ENCODE measurements at places on chromosomes 16 and 17. TPM values are rescaled to one million over a fixed set of nuclear protein-coding genes. Genes with fewer than 3 reads are reported as not detected.

- no peak for DNase-seq
Observed at GRCh38 chr16:79800016-79800608, 199.6 kb upstream of the MAF start.

GRCh38 chr17:64781014-64781756 is 119.1 kb upstream of the SMURF2 start:
- peak; percentile 61 for DNase-seq

Gene GPR142
- 0.17 TPM for polyA plus RNA-seq

GRCh38 chr16:75497558-75497957 is 2.3 kb upstream of the CHST6 start:
- DNase-seq: no peak

GRCh38 chr17:76545918-76546555 is 6.2 kb downstream of the PRCD start:
- no peak for DNase-seq

DNA sequence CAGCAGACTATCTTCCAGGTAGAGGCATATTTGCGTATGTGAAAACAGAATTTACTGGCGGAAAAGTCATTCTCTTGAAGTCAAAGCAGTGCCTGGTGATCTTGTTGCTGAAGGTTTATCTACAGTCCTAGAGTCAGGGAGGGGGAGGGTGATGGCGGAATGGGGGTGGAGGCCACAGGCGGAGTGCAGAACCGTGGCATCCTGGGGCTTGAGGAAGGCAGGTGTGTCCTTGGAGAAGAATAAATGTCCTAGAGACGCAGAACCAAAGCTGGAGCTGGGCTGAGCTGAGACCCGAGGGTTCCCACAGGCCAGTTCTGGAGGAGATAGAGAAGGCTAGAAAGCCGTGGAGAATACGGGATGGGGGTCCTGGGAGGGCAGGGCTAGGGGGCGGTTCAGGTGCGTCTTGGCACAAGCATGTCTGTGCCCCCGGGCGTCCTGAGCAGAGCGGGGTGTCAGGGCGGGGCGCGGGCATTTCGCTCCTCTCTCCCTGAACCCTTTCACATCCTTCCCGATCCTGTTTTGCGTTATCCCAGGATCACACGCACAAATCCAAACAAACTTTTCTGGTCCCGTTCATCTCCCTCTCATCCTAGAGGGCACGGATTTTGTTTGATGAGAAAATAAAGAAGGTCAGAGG is 76.9 kb upstream of the CREBBP start:
- peak; percentile 11 for DNase-seq

Gene CDR2L
- 5.9 TPM for polyA plus RNA-seq

DNA sequence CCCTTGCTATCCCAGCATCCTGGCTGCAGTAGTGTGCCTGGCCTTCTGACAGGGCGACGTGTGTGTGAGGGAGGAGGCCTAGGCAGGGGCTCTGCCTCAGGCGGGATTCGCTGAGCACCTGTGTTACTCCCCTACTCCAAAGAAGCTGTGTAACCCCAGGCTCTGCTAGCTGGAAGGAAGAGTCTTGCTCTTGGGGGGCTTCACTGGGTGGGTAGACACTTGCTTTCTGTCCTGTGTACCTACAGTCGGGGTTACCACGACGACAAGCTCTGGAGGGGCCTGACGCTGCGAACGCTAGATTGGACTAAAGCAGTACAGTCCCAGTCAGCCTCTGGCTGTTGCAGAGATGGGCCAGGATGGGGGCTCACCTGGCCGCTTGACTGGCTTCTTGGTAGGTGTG is 9.5 kb downstream of the EXOC7 start:
- DNase-seq: no peak

Gene RBBP6
- polyA plus RNA-seq: 33.1 TPM

- peak; percentile 36 for DNase-seq
Observed at GRCh38 chr17:948284-948852, 31.2 kb downstream of the NXN start.

DNA sequence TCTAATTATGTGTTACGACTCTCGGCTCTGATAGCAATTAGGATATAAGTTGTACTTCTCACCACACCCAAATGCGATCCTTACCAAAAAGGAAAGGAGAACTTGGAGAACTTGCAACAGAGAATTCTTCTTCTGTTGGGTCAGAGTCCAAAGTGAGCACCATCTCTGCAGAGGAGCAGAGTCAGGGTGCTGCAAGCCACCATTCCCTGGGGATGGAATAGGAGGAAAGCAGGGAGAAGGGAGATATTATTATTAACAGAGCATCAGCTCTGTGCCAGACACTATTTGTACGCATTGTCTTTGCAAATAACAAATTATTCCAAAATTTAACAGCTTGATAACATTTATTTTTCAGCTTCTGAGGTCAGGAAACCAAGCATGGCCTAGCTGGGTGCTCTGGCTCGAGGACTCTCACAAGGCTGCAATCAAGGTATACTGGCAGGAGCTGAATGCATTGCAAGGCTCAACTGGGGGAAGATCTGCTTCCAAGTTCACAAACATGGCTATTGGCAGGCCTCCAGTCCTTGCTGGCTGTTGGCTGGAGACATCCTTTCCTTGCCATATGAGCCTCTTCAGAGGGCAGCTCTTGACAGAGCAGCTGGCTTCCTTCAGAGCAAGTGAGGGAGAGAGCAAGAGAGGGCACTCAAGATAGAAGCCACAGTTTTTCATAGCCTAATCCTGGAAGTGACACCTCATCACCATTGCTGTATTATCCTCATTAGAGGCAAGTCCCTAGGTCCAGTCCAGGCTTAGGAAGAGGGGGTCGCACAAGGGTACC is 296.2 kb upstream of the CDH5 start:
- peak; percentile 68 for DNase-seq

DNA sequence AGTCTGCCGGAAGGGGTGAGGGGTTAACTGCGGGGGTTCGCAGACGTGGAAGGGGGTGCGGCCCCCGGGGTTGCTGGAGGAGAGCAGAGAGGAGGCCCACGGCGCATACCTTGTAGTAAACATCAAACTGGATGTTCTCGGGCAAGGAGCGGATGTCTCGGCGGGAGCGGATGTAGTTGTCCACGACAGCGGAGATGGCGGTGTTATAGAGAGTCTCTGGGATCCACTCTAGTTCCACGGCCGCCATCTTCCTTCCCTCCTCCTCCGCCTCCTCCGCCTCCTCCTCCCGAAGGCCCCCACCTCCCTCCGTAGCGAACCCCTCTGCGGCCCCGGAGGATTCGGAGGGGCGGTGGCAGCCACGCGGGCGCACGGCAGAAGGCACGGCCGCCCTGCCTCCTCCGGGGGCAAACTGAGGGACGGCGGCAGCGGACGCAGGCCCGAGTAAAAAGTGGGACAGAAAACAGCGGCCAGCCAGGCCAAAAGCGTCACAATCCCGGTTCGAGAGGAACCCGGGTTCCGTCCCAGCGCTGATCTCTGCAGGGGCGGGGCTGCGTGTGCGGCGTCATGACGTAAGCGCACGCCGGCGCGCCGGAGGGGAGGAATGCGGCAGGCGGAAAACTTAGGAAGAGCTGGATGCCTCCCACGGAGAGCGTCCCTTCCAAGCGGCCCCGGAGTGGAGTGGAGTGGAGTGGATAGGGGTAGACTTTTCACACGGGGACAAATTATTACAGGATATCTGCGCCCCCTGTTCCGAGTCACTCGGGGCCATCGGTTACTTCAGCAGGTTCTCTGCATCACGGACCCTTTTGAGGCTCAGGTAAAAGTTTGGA is at the start of gene APPBP2:
TSS of gene APPBP2 (minus strand) at position 558 of the 830 bp plus-strand sequence. CDS start at position 247, 311 bp downstream.
- DNase-seq: peak; percentile 98

DNA sequence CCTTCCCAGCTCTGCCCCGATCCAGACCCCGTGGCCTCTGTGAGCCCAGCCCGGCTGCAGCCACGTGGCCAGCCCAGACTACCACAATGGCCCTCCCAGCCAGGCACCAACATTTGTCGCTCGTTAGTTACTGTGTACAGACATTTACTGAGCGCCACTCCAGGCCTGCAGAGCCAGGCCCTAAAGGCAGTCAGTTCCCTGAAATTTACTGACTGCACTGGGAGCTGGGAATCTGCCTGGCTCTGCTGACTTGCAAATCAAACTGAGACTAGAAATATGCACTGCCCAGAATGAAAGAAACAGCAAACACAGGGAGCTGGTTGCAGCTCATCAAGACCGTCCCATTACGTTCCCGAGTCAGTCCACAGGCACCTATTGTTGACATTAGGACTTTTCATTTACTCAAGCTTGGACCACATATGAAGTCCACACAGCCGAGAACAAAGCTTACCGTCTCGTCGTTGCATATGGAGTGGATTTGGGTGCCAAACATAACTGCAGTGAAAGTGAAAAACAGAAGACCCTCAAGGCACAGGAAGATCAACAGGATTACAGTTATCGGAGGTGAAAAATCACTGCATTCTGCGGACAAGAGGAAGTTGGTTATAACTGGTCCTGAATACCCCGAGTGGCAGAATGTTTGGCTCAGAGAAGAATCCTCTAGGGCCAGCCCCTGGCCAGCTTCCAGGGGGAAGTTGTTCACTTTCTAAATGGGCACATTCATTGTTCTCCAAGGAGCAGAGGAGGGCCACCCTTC is 34.5 kb downstream of the ZDHHC7 start:
- no peak for DNase-seq

Gene ACSM2A
- polyA plus RNA-seq: 0.62 TPM

DNA sequence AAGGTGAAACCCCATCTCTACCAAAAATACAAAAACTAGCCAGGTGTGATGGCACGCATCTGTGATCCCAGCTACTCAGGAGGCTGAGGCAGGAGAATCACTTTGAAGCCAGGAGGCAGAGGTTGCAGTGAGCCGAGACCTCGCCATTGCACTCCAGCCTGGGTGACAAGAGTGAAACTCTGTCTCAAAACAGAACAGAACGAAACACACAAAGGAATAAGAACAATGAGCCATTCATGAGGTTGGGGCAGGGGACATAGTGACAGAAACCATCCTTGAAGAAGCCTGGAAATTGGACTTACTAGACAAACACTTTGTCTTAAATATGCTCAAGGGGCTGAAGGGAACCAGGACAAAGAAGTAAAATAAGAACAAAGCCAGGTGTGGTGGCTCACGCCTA is 39.4 kb downstream of the WDR45B start:
- DNase-seq: no peak

Gene EPOP
- 0.51 TPM for polyA plus RNA-seq

GRCh38 chr17:56244268-56244890 is 91.1 kb downstream of the ANKFN1 start:
- no peak for DNase-seq

Gene KIF2B
- not detected for polyA plus RNA-seq

Gene CES3
- 0.13 TPM for polyA plus RNA-seq

Gene KRTAP4-6
- polyA plus RNA-seq: not detected

DNA sequence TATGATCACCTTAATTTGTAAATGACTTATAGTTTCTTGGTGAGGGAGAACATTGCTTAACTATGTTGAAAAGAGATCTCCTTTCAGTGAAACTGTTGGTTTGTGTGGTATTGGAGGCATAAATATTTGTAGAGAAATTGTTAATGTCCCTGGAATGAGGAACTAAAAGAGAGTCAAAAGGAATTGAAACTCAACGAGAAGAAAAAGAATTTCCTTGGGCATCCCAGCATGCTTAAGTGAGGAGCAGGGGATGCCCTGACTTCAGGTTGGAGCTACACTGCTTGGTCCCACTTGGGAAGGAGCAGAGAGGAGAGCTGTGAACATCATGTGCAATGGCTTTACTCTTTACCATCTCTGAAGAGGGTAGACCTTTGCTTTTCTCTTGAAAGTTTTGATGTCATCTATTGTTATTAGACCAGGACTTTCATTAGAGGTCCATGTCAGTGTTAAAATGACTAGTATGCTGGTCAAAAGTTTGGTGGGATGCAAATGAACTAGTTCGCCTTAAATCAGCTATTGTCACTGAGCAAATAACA is 21.7 kb downstream of the KRT23 start:
- DNase-seq: no peak

- DNase-seq: no peak
Observed at GRCh38 chr16:8866118-8866883, 2.5 kb downstream of the CARHSP1 start.

DNA sequence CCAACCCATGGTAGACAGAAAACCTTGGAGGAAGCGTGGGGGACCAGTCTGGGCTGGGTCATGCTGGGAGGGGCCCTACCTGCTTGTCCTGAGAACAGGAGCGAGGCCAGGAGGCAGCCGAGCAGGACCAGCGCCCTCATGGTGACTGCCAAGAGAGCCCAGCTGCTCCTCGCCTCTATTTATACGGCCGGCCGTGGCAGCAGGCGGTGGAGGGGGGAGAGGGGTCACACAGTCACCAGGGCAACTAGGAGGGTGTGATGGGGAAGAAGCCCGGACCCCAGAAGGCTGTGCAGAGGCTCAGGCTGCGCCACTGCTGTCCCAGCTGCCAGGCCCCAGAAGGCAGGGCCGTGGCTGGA is at the start of gene SRL:
TSS of gene SRL (minus strand) at position 153 of the 356 bp plus-strand sequence. CDS start at position 140, 13 bp downstream.
- DNase-seq: peak; percentile 69

GRCh38 chr17:65529761-65530522 is 31.5 kb downstream of the AXIN2 start:
- no peak for DNase-seq

GRCh38 chr16:27199736-27200135 is 3.6 kb upstream of the KDM8 start:
- DNase-seq: no peak

- DNase-seq: no peak
Observed at GRCh38 chr16:12850186-12850585, 46.5 kb upstream of the CPPED1 start.

Gene QPRT
- polyA plus RNA-seq: 61.7 TPM

DNA sequence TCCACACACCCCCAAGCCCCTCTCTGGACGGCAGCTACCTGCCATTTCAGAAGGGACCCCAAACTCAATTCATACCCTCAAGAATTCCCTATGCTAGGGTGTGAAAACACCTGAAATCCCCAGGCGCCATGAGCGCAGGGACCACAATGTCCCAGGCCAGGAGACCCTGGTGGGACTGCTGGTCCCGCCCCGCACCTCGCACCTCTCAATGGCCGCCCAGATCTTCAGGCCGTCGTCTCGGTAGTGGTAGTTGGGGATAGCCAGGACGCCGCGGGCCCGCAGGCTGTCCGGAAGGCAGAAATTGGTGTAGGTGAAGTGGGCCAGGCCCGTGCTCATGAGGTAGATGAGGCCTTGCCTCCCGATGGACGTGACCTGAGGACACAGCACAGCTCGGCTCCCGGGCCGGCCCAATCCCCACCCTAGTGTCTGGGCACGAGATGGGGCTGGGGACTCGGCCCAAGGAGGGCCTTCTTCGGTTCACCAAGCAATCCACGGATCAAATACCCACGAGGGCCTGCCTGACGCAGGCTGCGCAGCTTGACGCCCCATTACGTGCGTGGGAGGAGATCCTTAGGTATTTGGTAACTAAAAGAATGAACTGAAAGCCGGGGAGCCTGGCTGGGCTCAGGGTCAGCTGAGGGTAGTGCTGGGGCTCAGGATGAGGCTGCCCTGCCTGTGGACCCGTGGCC is 9.2 kb downstream of the ALOXE3 start:
- no peak for DNase-seq

Gene DNAH9
- 0.44 TPM for polyA plus RNA-seq

Gene CDH13
- polyA plus RNA-seq: 44.4 TPM
